Right cardiac atrium (tissue), 5 donors: ENCODE measurements at places on chromosomes 2 and 18. TPM values are rescaled to one million over a fixed set of nuclear protein-coding genes. Genes with fewer than 3 reads are reported as not detected.

- DNase-seq: no peak
Measured at GRCh38 chr18:26407736-26408601, 140.4 kb downstream of the KCTD1 start.

GRCh38 chr2:27773959-27774358 lies 2.4 kb downstream of the MRPL33 start:
- no peak for DNase-seq

- no peak for DNase-seq
Measured at GRCh38 chr2:238651306-238652052, 196.4 kb upstream of the TWIST2 start.

DNA sequence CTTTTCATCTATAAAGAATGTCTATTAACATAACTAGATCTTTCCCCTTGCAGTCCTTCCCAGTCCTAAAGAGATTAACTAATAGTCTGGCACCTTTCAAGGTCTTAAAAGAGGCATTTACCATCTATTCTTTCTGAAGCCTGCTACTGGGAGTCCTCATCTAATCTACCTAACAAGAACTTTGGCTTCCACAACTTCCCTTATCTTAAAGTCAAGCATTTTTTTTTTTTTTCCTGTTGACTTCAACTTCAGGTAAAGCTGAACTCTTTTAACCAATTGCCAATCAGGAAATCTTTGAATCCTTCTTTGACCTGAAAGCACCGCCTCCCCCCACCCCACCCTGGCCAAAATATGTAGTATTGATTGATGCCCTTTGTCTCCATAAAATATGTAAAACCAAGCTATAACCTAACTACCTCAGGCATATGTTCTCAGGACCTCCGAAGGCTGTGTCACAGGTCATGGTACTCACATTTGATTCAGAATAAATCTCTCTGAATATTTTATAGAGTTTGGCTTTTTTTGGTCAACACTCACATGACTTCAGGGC lies 168.6 kb downstream of the PTPRM start:
- DNase-seq: no peak

DNA sequence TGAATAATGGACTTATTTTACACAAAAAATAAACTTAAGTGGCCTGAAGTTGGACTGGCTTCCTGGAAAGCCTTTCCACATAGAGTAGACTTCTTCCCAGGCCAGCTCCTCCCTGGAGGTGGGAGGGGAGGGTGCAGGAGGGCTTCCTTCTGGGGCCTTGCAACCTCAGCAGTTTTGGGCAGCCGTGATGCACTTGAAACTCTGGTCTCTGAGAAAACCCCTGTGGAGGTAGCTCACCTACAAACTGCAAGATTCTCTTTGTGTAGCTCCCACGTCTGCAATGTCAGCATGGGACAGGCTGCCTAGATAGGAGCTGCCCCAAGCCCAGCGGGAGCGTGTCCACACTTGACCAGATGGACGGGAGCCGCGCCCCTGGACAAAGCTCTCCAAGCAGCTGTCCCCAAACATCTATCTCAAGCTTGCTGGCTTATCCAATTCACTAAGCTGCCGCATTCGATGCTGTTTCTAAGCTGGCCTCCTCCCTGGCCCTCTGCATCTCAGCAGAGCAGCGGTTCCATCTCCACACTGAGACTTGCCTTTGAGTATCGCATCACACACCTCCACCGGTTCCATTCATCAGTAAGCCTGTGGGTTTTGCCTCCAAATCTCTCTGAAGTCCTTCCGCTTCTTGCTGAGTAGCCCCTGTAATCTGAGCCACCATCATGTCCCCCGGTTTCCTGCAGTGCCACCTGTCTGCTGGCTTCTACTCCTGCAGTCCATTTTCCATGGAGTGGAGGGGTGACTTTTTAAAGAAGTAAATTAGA lies 1.6 kb upstream of the LPIN1 start:
- peak; percentile 71 for DNase-seq

DNA sequence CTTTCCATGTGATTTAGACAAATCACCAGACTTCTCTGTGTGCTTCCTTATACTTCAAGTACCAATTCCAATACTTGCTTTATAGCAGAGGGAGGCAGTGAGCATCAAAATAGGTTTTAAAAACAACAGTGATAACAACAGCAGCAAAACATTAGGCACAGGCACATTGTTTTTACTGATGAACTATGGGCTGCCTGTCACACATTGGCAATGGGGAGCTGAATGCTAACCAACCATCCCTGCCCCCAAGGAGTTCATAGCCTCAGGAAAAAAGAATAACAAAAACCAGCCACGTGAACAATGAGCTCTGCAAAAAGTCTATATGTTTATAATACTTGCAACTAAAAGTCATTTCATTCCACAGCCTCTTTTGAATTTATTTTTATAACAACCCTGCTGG lies 287.9 kb upstream of the TRIB2 start:
- no peak for DNase-seq

- no peak for DNase-seq
Measured at GRCh38 chr2:96157649-96158553, 12.7 kb upstream of the DUSP2 start.

DNA sequence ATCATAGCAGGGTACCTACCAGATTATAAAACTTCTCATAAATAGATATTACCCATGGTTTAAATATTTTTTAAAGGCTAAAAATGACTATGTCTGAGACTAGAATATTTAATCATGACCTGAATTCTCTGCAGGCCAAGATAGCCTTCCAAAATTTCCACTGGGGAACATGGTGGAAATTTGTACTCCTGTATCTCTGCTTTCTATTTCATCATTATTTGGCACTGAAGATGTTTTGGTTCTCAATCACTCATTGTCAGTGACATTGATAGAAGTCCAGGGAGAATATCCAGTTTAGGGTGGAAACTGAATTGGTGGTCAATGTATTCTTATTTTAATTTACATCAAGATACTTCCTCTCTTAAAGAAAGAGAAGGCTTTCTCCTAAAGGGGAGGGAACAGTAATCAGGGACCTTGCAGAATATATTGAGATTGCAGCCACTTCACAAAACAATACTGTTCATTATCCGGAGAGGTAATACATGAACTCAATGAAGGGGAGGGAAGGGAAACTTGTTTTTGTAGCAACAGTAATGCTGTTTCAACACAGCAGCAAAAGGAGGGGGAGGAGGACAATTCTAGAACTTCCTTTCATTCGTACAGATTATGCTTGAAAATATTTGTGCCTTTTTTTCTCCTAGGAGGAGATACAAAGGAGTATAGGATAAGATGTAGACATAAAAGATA lies 34.1 kb downstream of the EEF1B2 start:
- no peak for DNase-seq

GRCh38 chr2:85748039-85748734 lies 5.6 kb upstream of the ATOH8 start:
- DNase-seq: no peak

GRCh38 chr2:210546424-210547208 lies 9.8 kb upstream of the CPS1 start:
- no peak for DNase-seq

DNA sequence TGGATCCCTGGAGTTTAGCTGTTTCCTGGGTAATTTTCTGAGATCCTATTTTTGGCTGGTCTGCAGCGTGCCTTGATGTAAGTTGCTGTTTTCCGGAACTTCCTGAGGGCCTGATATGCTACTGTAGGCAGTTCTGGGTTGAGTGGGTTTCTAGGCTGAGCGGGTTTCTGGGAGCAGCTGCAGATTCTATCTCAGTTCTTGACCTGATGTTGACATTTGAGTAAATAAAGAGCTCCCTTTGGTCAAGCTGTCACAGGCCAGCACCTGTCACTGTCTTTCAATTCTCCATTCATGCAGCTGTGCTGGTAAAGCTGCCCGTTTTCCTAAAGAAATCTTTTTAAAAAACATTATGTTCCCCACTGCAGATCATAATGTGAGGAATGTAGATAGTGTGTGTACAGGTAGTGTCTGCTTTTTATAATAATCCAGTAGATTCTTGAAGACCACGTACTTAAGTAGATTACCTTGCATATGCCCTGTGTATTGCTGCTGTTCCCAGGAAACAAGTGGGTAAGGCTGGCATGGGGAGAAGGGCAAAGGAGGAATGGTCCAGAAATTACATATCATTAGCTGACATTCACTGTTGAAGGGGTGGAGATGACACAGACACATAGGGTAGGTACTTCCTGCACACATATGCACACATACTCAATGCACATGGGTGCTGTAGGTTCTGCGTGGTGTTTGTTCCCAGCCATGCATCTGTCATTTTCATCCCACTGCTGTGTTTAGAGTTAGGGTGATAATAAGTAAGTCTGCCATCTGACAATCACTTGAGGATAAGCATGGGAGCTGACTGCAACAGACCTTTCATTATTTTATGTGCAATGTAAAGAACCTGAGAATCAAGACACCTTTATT lies 25.9 kb downstream of the CD28 start:
- DNase-seq: no peak

- no peak for DNase-seq
Measured at GRCh38 chr2:197159661-197160211, 150.8 kb downstream of the ANKRD44 start.

- no peak for DNase-seq
Measured at GRCh38 chr18:59810735-59811520, 88.9 kb upstream of the PMAIP1 start.

DNA sequence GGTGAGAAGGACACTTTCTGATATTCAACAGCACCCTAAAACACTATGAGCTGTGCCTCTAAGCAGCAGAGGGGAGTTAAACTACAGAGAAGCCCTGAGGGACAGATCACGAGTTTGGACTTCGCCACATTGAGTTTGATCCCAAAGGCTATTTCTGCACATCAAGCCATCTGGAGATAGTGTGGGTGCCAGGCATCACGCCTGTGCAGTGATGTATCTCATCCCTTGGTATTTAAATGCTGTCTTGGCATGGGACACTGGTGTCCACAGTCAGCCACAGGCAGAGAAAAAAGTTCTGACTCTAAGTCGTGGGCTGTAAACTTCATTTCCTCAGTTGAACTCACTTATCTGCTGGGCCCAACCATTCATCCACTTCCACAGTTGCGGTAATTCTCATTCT lies 742.3 kb upstream of the CELF4 start:
- peak; percentile 33 for DNase-seq

GRCh38 chr2:161780881-161781280 lies 156.7 kb downstream of the SLC4A10 start:
- no peak for DNase-seq

DNA sequence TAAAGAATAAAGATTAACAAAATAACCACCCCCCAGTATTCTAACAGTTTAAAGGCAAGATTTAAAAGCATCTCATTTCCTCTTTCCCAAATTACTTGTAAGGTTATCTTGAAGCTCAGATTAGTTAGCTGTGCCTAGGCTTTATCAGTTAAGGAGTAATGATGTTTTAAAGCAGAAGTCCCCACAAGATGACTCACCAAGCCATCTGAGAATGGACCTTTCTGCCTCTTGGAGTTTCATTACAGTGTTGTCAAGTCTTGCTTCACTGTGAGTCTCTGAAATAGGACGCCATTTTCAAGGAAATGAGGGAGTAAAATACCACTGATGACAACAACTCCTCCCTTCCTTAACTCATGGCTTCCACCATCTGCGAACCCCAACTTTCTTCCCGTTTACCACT lies 35.9 kb downstream of the ZNF385B start:
- no peak for DNase-seq

DNA sequence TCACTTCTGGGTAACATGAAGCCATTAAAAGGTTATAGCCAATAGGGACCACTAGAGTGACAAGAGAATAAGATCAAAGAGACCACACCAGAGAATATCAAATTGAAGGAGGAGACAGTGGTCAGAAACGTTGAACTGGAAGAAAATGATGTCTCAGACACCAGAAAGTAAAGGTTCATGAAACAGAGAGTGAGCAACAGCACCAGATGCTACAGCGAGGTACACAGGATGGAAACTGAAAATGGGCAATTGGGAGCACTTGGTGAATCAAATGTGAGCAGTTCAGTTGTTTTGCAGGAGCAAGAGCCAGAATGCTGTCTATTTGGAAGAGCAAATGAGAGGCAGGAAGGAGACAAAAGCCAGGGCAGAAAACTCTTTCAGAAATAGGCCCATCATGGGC lies 162.6 kb downstream of the SS18 start:
- no peak for DNase-seq

DNA sequence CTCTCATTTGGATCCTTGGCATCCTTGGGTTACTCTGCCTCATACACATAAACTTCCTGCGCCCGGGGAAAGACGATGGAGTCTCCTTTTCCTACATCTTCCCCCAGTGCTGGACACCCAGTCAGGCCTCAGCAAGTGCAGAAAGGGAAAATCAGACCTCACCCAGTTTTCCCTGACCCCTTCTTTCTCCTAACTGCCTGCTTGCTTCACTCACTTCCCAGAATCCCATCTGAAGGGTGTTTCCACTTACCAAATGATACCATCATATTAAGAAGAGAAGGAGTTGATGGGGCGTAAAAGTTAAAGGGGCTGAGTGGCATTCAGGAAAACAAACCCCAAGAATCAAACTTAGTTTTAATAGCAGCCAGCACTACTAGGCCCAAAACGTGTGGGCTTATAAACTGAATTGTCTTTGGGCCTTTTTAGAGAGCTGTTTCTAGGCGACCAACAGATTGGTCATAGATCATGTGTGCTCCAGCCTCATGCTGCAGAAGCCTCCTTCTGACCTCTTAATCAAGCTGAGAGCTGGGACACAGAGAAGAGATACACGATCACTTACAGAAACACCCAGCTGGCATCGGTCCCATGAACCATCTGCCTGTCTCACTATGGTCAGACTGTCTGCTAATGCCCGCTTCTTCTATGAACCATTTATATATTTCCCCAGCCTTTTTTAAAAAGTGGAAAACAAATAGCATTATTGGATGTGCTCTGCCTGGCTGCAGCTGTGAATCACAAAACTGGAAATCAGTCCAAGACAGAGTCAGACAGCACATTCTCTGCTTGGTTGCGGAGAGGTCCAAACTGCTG lies 165.7 kb upstream of the SLC14A2 start:
- DNase-seq: peak; percentile 83

DNA sequence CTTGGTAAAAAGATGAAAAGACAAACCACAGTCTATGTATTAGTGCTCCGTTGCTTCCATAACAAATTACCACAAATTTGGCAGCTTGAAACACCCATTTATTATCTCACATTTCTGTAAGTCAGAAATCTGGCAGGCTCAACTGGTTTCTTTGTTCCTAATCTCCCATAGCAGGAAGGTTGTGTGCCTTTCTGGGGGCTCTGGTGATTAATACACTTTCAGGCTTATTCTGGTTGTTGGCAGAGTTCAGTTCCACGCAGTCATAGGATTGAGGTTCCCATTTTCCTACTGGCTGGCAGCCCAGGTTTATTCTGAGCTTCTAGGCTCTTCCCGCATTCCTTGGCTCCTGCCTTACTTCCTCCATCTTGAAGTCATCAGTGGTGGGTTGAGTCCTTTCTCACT lies 189.3 kb downstream of the ANAPC1 start:
- DNase-seq: no peak

- no peak for DNase-seq
Measured at GRCh38 chr2:16481351-16481750, 184.3 kb downstream of the CYRIA start.

Gene RAPGEF4
- total RNA-seq: 8.8 TPM

Gene GCG
- not detected for total RNA-seq

Gene CXCR1
- total RNA-seq: 0.82 TPM

Gene NR4A2
- total RNA-seq: 3.2 TPM

Gene AMER3
- total RNA-seq: not detected

Gene ZNF24
- 47.3 TPM for total RNA-seq

Gene CYRIA
- total RNA-seq: 4.9 TPM
